ENCODE measurements at places on chromosomes 6 and 20.

DNA sequence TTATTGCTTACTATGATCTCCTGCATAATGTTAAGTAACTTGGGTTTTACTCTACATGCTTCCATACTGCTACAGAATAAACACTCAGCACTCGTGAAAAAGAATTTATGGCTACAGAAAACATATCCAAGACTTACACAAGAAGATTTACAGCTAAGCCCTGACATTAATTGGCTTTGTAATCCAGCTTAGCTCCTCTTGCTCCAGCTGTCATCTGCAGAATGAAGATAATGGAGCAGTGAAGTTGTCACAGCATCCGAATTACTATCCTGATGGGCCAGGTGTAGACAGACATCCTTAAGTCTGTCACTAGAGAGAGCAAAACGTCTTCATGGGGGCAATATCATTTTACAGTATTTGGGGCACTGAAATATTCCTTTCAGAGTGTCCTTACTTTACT, 155.3 kb downstream of the PRKN start:
- no peak for DNase-seq

- DNase-seq = no peak
These were observed 33.0 kb upstream of the CDH4 start for GRCh38 chr20:61219021-61219431.

DNA sequence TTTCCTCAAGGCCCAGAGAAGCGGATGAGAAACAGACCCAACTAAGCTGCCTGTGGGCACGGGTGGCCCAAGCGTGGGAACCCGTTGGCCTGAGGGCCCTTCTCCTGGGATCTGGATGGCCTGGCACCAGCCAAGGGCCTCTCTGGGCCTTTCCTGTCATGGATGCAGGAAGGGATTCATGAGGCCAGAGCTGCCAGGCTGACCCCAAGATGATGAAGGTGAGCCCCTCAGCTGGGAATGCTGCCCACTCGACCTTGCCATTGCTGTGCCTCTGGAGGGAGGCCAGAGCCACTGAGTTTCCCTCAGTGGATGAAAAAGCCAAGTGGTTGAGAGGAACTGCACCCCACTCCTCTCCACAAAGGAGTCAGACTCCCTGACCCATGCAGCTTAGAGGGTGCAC, 171.2 kb downstream of the VEGFA start:
- DNase-seq = no peak

DNA sequence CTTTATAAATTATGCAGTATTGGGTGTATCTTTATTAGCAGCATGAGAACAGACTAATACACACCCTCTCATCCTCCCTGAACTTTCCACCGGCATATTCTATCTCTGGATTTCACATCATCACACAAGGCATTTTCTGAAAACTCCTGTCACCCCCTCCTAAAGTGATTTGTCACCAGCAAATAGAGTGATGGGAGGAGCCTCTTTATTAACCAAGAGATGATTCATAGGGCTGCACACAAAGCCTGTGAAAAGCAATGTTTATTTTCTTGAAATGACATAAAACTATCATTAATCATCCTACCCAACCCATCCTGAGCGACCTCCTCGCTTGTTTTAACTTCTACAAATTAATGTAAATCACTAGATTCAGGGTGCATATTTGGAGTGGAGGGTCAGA, 394.7 kb upstream of the SULF2 start:
- no peak for DNase-seq

DNA sequence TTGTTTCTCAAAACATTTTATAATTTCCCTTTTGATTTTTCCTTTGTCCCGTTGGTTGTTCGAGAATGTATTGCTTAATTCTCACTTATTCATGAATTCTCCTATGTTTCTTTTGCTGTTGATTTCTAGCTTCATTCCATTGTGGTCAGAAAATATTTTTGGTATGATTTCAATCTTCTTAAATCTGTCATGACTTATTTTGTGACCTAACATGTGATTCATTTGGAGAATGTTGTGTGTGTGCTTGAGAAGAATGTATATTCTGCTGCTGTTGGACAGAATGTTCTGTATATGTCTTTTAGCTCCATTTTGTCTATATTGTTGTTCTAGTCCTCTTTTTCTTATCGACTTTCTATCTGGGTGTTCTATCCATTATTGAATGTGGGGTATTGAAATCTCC, 286.2 kb upstream of the RNF217 start:
- no peak for DNase-seq

- DNase-seq = no peak
These were observed 868 bp downstream of the MC3R start for GRCh38 chr20:56249244-56249955.

- DNase-seq = no peak
These were observed 205.3 kb downstream of the CD83 start for GRCh38 chr6:14322841-14323240.

DNA sequence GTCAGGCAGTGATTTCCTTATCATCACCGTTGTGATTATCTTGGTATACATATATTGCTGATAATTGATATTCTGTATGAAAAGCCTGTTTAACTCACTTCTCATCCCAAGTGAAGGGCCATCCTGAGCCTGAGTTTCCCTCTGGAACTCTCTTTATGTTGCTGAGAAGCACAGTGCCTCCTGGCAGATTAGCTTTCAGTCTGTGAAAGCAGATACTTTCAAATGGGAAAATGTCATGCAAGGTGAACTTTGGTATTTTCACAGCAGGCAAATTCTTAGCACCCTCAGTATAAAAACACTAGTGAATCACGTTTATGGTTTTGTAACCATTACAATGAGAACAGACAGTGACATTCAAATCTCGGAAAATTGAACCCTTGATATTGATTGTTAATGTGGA, 151.6 kb downstream of the PRIM2 start:
- DNase-seq = no peak

DNA sequence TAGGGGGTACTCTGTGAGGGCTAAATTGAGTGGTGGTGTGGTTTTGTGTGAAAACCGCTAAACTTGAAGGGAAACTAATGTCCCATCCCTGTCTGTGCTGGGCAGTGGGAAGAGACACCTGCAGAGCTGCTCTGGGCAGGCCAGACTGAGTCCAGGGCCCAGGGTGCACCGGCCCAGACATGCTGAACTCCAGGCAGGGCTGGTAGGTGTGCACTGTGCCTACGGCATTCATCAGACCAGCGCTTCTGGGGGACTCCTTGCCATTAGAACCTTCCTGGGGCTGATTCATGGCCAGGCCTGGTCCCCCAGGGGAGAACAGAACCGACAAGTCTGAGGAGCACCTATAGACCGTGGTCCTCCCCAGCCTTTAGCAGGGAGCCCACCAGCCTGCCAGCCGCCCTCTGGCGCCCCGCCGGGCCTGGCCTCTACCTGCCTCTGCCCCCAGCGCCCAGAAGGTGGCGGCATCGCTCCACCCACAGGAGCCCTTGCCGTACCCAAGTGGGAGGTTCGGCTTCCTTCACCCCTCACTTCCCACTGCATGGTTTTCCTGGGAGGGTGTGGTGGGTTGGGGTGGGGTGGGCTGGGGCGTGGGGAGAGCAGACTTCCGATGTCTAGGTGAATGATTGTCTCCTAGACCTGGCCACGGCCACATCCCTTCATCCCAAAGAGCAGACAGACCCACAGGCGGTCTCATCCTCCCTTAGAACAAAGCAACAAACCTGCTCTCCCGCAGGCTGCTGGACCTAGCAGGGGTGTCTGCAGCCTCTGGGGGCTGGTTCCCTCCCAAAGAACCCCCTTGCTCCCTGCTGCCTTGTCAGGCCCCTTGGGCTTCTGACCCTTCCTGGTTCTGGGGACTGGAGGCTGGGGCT, 15.5 kb downstream of the CCDC167 start:
- peak; percentile 48 for DNase-seq

DNA sequence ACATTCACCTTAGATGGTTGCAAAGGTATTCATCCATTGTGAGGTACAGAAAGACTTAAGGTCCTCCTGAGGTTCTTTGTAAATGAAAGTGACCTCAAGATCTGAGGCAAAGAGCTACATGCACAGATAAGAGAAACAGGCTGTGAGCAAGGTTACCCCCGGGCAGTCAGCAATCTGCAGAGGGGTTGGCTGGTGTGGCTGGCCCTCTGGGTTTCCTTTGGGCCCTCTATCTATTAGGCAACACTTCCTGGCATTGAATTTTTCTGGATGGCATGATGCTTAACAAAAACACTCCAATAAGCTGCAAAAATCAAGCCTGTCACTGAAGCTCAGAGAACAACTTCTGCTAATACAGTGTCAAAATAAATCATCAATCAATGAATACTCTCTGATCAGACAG, 48.9 kb upstream of the RALGAPA2 start:
- no peak for DNase-seq

DNA sequence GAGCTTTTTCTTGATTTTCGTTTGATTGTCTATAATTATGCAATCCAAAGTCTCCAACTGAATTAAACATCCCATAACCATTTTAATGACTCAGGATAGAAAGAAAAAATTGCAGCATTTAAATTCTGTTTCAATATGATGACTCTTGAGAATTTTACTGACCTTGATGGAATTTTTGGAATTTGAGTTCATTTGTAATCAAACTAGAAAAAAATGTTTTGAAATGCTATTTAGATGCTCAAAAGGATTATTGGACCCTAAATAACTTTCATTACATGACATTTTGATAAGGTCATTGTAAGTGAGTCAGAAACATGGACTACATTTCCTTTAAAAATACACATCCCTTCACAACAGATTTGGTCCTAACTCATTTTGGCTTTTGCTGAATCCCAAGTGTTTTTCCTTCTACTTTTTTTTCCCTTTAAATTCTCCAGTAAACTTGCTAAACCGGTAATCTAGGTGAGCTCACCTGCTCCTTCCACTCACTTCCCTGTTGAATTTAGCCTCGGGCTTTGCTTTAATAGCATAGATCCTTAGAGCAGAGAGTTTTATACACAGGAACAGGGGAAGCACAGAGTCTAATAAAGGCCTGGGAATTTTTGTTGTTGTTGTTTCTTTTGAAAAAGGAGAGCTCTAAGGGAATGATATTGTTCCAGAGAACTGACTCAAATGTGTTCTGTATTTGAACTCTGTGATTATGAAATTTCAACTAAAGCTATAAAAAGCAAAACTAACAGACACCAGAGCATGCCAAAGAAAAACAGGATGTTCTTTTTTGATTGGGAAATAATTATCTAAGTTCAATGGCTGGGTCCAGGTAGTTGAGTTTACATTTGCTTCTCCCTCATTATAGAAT, 1088.2 kb upstream of the CITED2 start:
- no peak for DNase-seq

DNA sequence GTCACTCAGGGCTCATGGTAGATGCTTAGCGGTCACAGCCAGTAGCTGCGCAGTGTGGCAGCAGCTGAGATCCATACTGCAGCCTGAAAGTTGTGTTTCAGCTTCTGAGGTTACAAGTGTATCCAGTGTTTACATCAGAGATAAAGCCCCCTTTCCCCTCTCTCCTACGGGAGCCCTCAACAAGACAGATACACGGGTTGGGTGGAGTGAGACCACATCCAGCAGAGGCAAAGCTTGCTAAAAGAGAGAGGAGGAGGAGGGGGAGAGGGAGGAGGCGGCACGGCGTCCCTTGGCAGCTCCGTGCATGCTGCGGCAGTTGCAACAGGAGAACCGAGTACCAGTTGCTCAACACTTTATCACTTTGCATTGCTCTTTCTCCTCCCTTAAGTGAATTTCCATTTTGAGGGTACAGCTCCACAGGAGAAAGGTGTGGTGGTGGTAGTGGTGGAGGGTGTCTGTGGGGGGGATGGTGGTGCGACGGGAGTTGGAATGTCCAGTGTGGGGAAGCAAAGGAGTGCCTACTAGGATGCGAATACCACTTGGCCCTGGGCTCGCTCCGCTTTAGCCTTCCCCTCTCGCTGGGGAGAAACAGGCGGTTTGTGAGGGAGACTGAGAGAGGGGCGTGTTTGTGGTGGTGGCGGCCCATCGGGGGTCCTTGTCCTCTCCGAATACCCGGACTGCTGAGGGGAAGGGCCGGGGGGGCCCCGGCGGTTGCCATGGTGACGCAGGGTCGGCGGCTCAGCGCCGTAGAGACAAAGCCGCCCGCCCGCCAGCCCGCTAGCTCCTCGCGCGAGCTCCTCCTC, 405 bp upstream of the RNF182 start:
- peak; percentile 54 for DNase-seq

- no peak for DNase-seq
These were observed 46.6 kb downstream of the CDH22 start for GRCh38 chr20:46261456-46262253.

DNA sequence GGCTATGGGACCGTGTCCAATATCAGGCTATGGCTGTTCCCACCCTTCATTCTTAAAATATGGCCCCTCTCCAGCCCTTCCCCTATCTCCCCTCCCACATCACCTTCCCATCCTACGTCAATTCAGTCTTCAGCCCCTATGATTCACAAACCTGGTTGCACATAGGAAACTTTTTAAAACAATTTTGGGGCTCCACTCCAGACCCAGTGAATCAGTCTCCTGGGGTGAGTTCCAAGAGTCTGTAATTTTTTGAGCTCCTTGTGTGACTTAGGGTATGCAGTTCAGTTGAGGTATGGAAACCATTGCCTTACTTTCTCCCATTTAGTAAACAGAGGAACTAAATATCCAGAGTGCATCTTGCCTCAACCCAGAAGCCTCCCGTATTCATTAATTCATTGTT, 5.5 kb downstream of the HNF4A start:
- no peak for DNase-seq

- no peak for DNase-seq
These were observed 23.1 kb downstream of the ENPP3 start for GRCh38 chr6:131660195-131660594.

DNA sequence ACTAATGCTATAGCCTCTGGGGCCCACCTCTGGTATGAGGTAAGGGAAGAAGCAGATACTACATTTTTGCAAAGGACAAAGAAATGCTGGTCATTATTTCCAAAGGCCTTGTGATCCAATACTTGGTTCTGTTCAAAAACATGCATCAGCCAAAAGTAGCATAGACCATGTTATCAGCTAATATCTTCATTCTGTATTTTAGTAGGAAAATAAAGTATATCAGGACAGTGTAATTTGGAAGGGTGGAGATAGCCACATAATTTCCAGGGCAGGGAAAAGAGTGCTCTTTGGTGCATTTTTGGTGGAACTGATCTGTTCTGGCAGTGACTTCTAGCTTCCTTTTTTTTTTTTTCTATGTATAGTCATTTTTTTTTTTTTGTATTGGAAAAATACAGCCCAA, 258.0 kb upstream of the SOX4 start:
- DNase-seq = no peak

All from anterior cingulate cortex (tissue), 58 donors.